ENCODE measurements at places on chromosomes 3 and 15.

DNA sequence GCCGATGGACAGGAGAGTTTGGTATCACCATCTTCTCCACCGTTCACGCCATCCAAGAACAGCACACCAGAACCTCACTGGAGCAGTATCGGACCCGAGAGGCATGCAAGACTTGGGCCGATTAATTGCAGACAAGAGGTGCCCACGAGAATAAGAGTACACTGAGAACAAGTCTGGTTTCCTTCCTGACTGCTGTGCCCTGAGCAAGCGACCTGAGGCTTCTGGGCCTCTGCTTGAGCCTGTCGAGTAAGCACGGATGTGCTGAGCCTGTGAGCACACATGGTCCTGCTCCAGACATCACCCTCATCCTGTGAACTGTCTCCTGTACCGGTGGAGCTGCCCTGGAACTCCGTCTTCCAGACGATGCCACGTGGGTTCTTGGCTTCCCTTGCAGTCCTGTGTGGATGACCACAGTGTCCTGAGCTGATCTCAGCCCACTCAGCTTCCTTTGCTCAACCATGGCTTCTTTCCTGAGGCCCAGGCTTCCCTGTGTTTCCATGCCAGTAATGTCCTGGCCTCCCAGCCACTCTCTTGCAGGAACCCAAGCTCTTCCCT lies 34.3 kb upstream of the SNRPA1 start:
- no peak for DNase-seq

GRCh38 chr15:72866182-72866581 lies 82.6 kb upstream of the ADPGK start:
- no peak for DNase-seq

DNA sequence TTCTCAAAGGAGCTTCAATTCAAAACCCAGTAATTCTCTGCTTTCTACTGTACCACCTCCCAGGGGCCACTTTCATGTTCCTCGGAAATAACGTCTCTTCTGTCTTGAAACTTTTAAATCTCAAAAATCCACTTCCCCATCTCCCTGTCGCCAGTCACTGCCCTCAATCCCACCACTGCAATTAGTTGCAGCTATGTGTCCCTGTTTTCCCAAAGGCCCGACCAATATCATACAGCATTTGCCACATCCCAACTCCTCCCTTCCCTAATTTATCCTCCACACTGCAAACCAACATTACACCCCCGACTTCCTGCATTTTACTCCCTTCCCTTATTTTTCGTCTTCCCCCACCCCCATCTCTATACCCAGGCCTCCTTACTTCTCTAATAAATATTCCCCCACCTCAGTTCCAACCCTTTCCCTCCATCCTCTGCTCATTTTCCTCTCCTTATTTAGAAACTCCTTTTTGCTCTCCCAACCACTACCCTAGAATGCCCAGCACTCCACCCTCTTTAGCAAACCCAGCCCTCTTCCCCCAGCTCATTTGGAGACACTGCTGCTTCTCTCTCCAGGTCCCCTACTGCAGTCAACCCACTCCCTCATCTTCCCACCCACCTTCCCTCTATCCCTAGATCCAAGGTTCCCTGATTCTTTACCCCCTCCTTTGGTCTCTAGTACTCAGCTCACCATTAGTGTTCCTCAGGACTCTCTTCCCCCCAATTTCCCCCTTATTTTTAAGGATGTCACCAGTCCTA lies 1.1 kb downstream of the NPTN start:
- peak; percentile 59 for DNase-seq

- DNase-seq = no peak
Measured at GRCh38 chr3:14821151-14821550, 2.4 kb downstream of the FGD5 start.

- no peak for DNase-seq
Measured at GRCh38 chr15:65268411-65268810, 18.3 kb downstream of the PARP16 start.

GRCh38 chr3:66195347-66195783 lies 25.4 kb upstream of the SLC25A26 start:
- peak; percentile 68 for DNase-seq

Measured in IMR-90 (cell line).